ENCODE measurements at places on chromosomes 4 and X.

- no peak for DNase-seq
Observed at GRCh38 chr4:153228512-153229140, 24.4 kb downstream of the TRIM2 start.

DNA sequence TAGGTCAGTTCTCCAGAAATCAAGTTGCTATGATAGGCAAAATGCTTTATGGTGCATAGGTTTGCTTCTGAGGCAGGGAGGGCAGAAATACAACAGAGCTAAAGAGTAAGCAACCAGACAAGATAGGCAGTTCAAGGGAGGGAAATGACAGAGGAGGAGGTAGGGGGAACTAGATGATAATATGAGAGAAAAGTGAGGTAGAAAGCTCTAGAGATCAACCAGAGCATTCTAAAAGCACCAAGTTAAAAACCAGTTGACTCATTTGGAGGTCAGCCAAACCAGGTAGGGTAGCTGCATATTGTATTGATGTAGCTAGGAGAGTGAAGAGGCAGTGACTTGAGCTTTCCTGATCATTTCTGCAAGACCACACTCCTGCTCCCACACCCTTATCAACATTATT lies 49.0 kb upstream of the SLC16A2 start:
- DNase-seq = no peak

DNA sequence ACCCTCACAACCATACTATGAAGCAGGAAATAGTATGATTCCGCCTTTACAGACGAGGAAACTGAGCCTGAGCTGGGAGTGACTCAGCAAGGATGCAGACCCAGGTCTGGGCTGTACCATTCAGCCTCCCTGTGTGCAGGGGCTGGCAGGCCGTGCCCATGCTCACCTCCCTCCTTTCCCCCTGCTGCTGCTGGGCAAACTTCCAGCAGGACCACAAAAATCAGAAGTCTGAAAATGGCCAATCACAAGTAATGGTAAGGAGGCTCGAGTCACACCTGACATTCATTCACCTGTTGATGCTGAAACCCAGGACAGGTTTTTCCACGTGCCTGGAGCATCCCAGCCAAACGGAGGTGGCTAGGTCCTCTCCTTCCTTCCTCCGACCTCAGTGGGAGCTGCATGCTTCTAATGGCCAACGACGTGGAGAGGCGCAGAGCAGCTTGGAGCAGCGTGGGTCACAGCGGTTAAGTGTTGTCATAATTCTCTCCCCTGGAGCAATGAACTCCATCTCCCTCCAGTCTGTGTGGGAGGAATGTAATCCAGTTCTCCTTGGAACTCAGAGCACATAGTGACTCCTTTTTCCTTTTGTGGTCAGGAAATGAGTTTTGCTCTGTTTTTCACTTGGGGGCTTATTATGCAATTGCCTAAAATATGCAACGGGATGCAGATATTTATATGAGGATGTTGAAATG lies 371.7 kb downstream of the BCOR start:
- DNase-seq = no peak

- no peak for DNase-seq
Observed at GRCh38 chrX:109508915-109509314, 27.0 kb upstream of the GUCY2F start.

GRCh38 chr4:186029571-186030398 lies 39.2 kb upstream of the TLR3 start:
- no peak for DNase-seq

DNA sequence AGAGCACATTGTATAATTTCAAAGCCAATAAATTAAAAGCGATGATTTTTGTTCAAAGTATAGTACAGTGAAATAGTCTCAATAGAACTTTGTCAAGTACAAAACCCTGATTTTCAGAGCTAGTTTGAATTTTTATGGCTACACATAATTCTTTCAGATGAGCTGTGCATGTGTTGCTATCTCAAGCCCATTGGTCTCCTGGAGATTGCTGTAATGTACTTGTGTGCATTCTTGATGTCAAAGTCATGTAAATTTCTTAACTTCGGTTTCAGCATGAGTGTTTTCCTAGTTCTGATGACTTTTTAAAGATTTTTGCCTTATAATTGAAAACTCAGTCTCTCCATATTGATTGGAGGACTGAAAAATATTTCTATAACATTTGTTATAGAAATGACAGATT lies 200.8 kb downstream of the CEP135 start:
- no peak for DNase-seq

DNA sequence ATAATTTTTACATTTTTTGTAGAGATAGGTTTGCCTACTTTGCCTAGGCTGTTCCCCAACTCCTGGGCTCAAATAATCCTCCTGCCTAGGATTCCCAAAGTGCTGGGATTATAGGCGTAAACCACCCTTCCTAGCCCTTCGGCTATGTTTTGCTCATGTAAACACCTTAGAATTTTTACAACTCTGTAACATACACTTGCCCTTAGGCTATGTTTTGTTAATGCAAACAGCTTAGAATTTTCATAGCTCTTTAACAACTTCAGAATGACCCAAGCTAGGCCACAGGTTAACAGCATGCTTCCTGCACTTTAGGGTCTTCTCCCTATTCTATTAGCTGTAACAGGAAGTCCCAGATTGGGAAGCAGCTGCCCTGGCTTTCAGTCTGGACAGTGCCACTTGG lies 24.2 kb downstream of the KLHL15 start:
- no peak for DNase-seq

GRCh38 chrX:41108007-41108406 lies 22.8 kb downstream of the USP9X start:
- DNase-seq = no peak

DNA sequence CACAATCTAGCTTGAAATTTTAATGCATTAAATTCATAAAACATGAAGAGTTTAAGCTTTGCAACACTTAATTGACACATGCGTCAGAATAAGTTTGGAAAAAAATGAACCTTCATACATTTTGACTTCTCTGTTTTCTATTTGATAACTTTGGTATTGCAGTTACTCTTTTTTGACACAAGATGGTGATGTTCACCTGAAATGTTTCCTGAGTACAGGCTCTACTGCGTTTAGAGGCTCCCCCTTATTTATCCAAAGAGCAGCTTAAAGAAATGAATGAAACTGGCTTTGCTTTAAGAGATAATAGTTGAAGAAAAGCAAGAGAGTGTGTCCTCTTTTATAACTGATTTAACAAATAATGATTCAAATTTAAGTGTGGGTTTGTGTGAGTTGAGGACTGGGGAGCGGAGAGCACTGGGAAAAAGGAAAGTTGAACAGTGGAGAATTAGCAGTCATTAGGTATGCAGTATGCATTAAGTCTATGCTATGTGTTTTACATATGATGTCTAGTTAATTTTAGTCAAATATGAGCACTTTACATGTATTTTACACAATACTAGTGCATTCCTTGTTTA lies 180.6 kb upstream of the NUDT6 start:
- DNase-seq = no peak

- no peak for DNase-seq
Observed at GRCh38 chr4:7006411-7006810, 36.8 kb upstream of the TADA2B start.

- no peak for DNase-seq
Observed at GRCh38 chr4:121977251-121978171, 25.7 kb upstream of the TRPC3 start.

DNA sequence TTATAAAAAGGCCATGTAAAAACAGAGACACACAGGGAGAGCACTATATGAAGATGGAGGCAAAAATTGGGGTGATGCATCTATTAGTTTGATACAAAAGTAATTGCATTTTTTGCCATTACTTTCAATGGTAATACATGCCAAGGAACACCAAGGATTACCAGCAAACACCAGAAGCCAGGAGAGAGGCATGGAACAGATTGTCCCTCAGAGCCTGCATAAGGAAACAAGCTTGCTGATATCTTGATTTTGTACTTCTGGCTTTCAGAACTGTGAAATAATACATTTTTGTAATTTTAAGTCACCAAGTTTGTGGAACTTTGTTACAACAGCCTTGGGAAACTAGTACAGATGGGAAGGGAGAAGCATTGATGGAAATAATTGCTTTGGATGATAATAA lies 45.6 kb upstream of the BOD1L1 start:
- no peak for DNase-seq

DNA sequence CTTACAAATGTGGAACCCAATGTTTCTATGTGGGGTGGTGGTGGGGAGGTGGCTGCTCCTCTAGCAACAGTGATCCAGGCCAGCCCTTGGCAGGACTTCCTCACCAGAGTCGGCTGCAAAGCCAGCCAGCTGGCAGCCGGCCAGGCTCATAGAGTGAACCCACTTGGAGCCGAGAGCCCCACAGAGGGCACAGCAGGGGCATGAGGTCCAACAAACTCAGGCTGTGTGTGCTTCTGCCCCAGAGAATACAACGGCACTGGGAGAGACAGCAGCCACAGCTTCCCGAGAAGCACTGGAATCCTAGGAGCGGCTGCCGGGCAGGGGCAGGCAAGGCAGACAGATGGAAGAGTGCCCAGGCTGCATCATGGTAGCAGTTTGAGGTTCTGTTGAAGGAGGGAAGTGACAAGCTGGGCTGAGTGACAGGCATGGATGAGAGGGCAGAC lies 23.5 kb upstream of the SOWAHD start:
- no peak for DNase-seq

DNA sequence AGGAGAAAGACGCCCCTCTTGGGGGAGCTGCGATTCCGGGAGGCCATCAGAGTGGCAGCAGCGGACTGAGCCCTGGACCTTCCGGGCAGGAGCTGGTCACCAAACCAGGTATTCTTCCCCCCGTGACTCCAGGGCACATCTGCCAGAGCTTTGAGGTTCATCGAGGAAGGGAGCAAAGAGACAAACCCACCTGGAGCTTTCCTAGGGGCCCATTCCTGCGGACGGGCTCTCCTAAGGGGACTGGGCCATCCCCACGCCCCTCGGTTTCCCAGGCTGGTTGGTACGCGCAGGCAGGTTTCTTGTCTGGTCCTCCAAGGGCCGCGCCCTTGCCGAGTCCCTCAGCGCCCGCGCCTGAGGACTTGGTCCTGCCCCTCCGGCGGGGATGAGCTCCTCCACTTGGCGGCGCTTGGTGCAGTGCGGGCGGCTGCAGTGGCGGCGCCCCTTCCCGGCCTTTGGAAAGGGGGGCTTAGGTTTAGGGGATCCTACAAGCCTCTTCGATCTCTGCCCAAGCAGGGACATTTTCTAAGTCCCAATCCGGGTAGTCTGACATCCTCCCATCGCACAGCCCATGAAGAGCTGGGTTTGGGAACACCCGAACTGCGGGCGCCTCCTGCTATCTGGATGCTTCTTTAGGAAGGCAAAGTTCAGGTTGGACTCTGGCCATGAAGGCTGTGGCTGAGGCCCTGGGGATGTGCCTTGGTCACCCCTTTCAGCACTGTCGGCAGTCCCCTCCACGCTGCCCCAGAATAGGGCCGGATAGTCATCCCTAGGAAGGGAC lies 538 bp downstream of the STBD1 start:
- peak; percentile 13 for DNase-seq

DNA sequence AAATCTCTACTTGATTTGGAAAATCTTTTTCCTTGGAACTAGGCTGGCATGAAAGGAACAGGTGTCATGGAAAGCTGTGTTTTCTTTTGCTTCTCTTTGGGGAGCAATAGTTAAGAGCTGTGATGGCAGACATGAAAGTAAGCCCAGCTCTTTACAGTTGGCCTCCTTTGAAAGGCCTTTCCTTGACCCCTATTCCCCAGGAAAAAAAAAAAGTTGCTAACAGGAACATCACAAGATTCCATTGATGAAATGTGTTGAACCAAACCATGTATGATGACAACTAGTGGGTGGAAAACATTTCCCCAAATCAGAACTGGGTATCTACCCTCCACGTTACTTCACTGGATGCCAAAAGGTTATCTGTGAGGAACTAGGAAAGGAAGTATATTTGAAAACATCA lies 190.7 kb upstream of the RPL34 start:
- no peak for DNase-seq

DNA sequence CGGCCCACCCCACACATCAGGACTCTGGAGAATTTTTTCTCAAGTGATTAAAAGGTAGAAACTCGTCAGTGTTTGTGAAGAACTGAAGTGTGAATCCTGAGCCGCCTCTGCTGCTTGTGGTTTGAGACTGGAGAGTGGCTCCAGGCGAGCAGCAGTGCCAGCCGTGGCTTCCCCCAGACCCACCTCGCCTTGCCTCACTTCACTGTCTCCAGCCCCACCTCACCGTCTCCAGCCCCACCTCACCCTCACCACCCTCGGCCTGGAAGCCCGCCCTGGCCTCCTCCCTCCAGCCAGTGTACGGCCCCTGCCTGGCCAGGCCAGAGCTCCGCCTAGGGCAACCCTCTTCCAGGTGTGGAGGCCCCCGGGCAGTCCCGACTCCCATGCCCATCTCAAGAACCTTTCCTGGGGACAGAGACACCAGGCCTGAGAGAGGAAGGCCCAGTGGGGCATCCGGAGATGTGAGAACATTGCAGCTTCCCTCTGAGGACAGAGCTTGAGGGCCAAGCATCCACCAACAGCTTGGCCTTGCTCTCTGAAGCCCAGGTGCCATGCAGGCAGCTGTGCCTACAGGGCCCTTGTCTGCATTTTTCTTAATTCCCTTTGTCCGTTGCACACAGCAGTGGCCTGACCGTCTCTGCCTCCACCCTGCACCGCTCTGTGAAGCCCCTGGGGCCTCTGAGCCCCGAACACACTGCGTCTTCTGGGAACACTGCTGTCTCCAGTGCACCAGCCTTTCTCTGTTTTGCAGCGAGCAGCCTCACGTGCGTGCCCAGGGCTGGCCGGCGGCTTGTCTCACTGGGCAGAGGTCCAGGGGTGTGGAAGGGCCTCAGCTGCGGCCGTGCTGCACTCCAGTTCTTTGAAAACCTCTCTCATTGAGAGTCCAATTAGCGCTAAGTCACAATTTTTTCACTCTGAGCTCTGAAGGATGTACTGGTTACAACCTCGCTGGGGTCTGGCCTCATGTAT lies 13.8 kb downstream of the SH3BP2 start:
- DNase-seq = no peak

GRCh38 chr4:8737601-8738279 lies 133.9 kb downstream of the HMX1 start:
- no peak for DNase-seq

DNA sequence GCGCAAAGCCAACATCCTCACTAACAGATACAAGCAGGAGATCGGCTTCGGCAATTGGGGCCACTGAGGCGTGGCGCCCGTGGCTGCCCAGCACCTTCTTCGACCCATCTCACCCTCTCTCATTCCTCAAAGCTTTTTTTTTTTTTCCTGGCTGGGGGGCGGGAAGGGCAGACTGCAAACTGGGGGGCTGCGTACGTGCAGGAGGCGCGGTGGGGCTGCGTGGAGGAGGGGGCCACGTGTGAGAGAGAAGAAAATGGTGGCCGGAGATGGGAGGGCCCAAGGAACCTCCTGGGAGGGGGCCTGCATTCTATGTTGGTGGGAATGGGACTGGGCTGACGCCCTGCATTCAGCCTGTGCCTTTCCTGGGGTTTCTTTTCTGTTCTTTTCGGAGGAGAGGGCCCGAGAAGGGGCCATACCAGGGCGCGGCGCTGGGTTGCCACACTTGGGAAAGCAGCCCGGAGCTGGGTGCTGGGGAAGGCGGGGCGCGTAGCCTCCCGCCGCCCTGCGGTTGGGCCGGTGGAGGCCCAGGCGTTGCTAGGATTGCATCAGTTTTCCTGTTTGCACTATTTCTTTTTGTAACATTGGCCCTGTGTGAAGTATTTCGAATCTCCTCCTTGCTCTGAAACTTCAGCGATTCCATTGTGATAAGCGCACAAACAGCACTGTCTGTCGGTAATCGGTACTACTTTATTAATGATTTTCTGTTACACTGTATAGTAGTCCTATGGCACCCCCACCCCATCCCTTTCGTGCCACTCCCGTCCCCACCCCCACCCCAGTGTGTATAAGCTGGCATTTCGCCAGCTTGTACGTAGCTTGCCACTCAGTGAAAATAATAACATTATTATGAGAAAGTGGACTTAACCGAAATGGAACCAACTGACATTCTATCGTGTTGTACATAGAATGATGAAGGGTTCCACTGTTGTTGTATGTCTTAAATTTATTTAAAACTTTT lies 4.5 kb downstream of the MID1IP1 start:
- no peak for DNase-seq

GRCh38 chr4:118968005-118968404 lies 79.4 kb downstream of the SYNPO2 start:
- DNase-seq = peak; percentile 47

Measured in iPS DF 6.9 (cell line).